Muscle of leg (tissue), 16 donors: ENCODE measurements at places on chromosomes 1 and 21. TPM values are rescaled to one million over a fixed set of nuclear protein-coding genes. Genes with fewer than 3 reads are reported as not detected.

RHBDL2 gene
- polyA plus RNA-seq = 0.73 TPM

CALML6 gene
- polyA plus RNA-seq = 236 TPM

SERTAD4 gene
- 11.7 TPM for polyA plus RNA-seq

CR1L gene
- not detected for polyA plus RNA-seq

RPTN gene
- not detected for polyA plus RNA-seq

TRIM46 gene
- 0.81 TPM for polyA plus RNA-seq

IL20 gene
- not detected for polyA plus RNA-seq

ADCY10 gene
- polyA plus RNA-seq = 0.03 TPM

PALMD gene
- polyA plus RNA-seq = 81.4 TPM

NBL1 gene
- 38.6 TPM for polyA plus RNA-seq

HES2 gene
- polyA plus RNA-seq = 0.06 TPM

BTG2 gene
- polyA plus RNA-seq = 123 TPM

PIP5K1A gene
- 38.3 TPM for polyA plus RNA-seq

GNG12 gene
- polyA plus RNA-seq = 52.1 TPM

S100A12 gene
- 2.7 TPM for polyA plus RNA-seq

UBIAD1 gene
- polyA plus RNA-seq = 11.2 TPM

ANGPTL1 gene
- 47.8 TPM for polyA plus RNA-seq

NID1 gene
- polyA plus RNA-seq = 204 TPM

TCP10L gene
- 1.3 TPM for polyA plus RNA-seq

OR10R2 gene
- polyA plus RNA-seq = not detected

VANGL2 gene
- 17.8 TPM for polyA plus RNA-seq

TINAGL1 gene
- 19.5 TPM for polyA plus RNA-seq

GBP6 gene
- 0.04 TPM for polyA plus RNA-seq

DISP3 gene
- polyA plus RNA-seq = 0.16 TPM

SPRR4 gene
- not detected for polyA plus RNA-seq

TMEM82 gene
- polyA plus RNA-seq = not detected

SPRR2A gene
- polyA plus RNA-seq = not detected

PDC gene
- polyA plus RNA-seq = 0.12 TPM

CDA gene
- polyA plus RNA-seq = 0.43 TPM

OR2G6 gene
- not detected for polyA plus RNA-seq

RNU1-2 gene
- not detected for polyA plus RNA-seq

C1QB gene
- 24.6 TPM for polyA plus RNA-seq

HFM1 gene
- 1.5 TPM for polyA plus RNA-seq

CRYBG2 gene
- 0.12 TPM for polyA plus RNA-seq

CLCA4 gene
- not detected for polyA plus RNA-seq

SMYD2 gene
- 61.4 TPM for polyA plus RNA-seq

OR6K3 gene
- not detected for polyA plus RNA-seq

LRRC52 gene
- polyA plus RNA-seq = 0.24 TPM

MATN1 gene
- polyA plus RNA-seq = 0.82 TPM

DYNLT5 gene
- 4.0 TPM for polyA plus RNA-seq

FAM151A gene
- 0.34 TPM for polyA plus RNA-seq

SHC1 gene
- polyA plus RNA-seq = 118 TPM

VASH2 gene
- 31.6 TPM for polyA plus RNA-seq

LIN28A gene
- polyA plus RNA-seq = not detected

GUCA2B gene
- not detected for polyA plus RNA-seq

SH3BGR gene
- 121 TPM for polyA plus RNA-seq

AMY1A gene
- not detected for polyA plus RNA-seq

FCMR gene
- 1.1 TPM for polyA plus RNA-seq

ASCL5 gene
- 0.40 TPM for polyA plus RNA-seq

BEND5 gene
- polyA plus RNA-seq = 14.7 TPM

LRRC71 gene
- 0.39 TPM for polyA plus RNA-seq

C1orf141 gene
- polyA plus RNA-seq = not detected

WDR64 gene
- 0.14 TPM for polyA plus RNA-seq
